ENCODE measurements at places on chromosomes 13 and 19.

- no peak for DNase-seq
These were observed 238.0 kb downstream of the VWA8 start for GRCh38 chr13:41722684-41723535.

GRCh38 chr13:35769812-35770211, 293.3 kb upstream of the MAB21L1 start:
- no peak for DNase-seq

DNA sequence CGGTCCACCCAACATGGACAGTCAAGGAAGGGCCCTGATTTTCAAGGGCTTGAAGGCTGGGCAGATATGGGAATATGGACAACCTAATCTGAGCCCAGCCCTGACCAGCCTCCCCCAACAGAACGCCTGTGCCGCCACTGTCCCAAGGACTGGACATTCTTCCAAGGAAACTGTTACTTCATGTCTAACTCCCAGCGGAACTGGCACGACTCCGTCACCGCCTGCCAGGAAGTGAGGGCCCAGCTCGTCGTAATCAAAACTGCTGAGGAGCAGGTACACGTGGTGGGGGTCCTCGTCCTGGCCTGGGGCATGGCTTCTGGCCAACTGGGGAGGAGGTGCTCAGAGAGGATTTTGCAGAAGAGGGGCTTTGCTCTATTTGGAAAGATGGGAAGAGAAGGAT, 3.5 kb downstream of the CLEC4M start:
- DNase-seq: no peak

GRCh38 chr19:13499692-13500091, 6.6 kb downstream of the CACNA1A start:
- no peak for DNase-seq

GRCh38 chr13:46982856-46983582, 86.2 kb upstream of the HTR2A start:
- no peak for DNase-seq

GRCh38 chr19:18322318-18322758, 538 bp downstream of the LSM4 start:
- DNase-seq: no peak

- DNase-seq: no peak
These were observed 1674.5 kb upstream of the SLC10A2 start for GRCh38 chr13:104740641-104741222.

GRCh38 chr13:28423010-28423409, 71.9 kb downstream of the FLT1 start:
- no peak for DNase-seq

DNA sequence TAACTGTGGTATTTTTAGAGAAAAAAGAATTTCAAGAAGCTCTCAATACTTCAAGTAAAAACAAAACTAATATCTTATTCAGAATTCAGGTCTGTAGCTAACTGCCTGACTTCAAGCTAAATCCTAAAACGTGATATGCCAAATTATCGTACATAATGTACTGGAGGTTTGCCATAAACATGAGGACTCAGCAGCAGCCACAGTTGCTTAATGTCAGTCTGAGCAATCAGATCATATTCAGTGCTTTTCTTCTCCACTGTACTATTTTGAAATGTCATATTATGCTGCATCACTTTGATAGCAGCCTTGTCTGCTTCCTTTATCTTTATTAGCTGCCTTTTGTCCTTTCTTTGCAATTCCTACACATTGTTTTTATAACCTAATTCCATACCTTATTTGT, 265.1 kb upstream of the EDNRB start:
- no peak for DNase-seq

- no peak for DNase-seq
These were observed 1.1 kb downstream of the GALP start for GRCh38 chr19:56176881-56177280.

GRCh38 chr13:19984430-19985218, 26.1 kb downstream of the ZMYM2 start:
- no peak for DNase-seq

DNA sequence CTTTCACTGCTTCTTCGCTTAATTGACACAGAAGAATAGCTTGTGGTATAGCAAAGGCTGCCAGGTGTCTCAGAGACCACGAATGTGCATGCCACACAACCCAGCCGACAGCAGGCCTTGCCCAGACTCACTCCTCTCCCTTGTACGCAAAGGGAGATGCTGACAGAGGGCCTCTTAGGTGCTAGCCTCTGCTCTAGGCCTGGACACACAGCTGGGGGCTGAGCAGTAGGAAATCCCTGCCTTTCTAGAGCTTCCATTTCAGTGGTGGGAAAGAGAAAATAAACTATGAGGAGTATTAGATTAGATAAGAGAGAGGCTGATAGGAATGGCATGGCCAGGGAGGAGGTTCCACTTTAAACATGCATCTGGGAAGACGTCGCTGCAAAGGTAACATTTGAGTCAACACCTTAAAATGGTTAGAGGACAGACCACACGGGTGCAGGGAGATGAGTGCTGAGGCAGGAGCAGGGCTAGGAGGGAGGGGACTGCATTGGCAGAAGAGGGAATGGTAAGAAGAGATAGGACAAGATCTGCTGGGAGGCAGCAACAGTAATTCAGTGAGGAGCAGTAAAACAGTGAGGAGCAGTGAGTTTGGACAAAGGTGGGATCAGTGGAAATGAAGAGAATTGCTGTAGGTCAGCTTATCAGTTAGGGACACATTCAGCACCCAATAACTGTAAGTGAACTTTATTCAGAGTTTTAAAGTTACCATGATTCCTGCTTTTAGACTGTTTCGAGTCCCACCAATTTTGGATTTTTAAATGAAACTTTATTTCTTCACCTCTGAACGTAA, 100.0 kb downstream of the RNF17 start:
- DNase-seq: no peak

DNA sequence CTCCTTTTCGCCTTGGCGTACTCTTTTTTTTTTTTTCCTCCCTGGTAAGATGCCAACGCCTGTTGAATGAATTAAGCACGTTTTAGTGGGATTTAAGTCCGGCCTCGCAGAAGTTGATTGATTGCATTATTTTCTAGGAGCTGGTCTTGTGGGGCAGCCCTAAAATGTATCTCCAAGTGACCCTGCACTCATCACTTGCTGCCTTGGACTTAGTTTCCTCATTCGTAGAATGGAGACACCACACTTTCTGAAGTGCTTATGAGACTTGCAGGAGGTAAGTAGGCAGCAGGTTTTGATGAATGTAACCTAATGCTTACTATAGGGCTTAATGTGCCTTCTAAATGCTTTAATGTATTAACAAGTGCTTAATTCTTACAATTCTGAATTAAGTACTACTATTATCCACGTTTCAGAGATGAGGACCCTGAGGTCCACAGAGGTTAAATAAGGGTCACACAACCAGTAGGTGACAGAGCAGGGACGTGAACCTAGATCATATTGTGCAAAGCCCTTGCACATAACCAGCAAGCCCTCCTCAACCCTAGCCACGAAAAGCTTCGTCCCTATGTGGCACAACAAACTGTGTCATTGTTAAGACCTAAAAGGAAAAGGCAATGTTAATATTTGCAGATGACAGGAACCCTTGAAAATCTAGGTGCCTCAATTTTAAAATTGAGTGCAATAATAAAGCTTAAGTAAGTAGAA, 514 bp upstream of the ARGLU1 start:
- DNase-seq: no peak

- DNase-seq: no peak
These were observed 109.2 kb downstream of the SGCG start for GRCh38 chr13:23289917-23290357.

GRCh38 chr13:31131470-31131961, 30.2 kb downstream of the HSPH1 start:
- DNase-seq: no peak

GRCh38 chr19:30316560-30317106, 55.6 kb upstream of the ZNF536 start:
- no peak for DNase-seq

DNA sequence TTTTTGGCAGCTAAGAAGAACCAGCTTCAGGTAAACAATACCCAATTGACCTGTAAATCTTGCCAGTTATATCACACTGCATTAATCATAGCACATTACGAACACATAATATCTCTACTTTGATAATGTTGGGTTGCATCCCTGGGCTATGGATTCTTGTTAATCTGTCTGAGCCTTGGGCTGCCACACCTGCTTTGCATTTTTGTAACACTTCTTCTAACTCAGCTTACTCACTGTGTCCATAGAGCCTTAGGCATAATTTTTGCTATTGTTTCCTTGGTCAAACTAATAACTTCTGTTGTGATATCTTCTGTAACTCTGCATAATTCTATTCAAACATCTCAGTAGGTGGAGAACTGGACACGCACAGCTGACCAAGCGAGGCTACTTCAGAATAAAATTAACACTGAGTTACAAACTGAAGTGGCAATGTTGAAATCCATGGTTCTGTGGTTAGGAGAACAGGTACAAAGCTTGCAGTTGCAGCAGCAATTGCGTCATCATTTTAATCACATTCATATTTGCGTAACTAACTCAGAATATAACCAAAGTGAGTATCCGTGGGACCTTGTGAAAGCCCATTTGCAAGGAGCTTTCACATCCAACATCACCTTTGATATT, 6.4 kb downstream of the ZNF350 start:
- DNase-seq: no peak

DNA sequence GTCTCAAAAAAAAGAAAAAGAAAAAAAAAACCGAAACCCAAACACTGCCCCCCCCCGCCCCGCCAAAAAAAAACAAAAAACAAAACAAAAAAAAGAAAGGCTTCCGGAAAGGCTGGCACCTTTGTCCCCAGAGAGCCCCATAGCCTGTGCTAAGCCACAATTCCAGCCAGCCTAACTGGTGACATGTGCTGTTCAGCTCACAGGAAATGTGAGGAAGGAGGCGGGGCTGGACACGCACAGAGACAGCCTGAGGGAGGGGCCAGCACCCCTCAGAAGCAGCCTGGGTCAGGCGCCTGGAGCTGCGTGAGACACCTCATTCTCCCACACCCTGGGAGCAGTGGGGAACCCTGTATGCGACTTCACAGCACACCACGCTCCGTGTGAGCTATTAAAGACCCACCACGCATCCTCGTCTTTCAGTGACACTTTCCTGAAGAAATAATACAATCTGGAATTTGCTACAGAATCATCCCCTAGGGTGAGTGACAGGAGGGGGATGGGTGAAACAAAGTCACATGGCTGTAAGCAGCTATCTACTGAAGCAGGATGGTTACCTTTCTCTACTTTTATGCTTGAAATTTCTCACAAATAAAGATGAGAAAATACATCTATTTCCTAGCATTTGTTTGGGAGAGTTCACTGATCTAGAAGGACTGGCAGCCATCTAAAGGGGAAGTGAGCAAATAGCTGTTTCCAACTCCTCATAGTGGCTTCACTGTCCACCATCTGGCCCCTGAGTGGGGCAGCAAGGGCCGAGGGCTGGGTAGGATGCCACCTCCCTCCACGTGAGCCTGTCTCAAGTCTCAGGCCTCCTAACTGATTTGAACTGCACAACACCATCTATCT, 12.3 kb upstream of the SLC35E1 start:
- DNase-seq: peak; percentile 71

DNA sequence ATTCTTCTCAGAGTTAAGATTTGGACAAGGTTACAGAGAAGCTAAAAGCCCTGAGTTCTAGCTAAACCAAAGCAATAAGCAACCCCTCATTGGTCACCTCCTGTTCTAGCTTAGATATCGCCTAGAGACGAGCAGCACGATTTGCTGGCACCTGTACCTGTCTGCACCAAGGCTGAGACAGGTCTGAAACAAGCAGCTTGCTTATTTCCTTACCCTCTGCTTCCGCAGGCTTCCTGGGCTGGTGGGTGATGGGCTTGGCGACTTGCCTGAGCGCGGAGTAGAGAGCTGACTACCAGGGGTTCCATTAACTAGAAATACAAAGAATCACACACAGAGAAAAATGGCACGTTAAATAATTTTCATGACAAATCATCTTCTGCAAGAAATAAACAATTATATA, 276.9 kb downstream of the DCLK1 start:
- no peak for DNase-seq

GRCh38 chr13:40402931-40403431, 263.5 kb downstream of the FOXO1 start:
- DNase-seq: no peak

DNA sequence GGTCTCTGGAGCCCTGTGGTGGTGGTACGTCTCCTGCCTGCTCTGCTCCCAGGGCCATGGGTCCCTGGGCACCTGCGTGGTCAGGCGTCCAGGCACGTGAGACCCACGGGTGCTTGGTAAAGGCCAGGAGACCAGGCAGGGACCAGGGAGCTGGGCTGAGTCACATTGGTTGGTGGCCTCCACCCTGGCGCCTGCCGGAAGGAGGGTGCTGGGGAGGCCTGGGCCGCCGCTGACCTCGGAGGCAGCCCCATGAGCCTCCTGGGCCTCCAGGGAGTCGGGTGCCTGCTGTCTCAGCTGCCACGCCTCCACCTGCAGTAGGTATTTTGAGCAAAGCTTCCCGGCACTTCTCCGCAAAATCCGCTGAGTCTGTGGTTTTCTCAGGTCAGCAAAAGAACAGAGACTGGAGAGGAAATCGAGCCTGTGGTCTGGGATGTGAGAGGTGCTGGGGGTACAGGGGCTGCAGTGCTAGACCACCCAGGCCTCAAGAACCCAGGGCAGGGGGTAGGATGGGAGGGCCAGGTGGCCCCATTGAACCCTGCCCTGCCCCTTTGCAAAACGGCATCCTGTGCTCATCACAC, 3.6 kb upstream of the PLK5 start:
- no peak for DNase-seq

DNA sequence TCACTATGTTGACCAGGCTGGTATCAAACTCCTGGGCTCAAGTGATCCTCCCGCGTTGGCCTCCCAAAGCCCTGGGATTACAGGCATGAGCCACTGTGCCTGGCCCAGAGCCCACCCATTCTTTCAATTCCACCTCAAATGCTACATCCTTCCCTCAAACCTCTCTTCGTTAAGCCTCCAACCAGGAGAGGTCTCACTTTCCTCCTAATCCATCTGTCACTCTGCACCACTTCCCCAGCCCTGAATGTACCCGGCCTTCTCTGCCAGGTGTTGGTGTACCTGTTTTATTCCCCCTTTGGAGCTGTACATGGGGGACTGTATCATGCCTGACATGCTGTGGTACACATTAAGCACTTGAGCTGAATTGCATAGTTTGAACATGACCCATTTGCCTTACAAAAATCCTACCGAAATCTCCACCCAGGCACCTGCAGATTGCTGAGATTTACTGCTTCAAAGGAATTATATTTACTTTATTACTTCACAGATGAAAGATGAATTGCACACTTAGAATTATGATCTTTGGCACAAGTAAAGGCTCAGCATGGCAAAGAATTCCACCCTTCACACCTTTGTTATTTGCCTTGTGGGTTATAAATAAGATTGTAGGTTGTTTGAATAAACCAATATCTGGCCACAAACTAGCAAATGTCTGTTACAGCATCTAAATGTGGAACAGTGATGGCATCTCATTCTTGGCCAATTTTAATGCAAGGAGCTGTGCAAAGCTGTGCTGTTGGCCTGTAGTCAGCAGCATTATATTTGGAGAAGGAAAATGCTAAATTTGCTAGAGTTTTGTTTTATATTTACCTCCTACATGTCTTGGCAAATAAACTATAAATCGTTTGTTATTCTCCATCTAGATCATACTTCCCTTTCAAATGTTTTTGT, 15.6 kb upstream of the WASF3 start:
- no peak for DNase-seq

GRCh38 chr19:8158411-8159074, 9.2 kb upstream of the FBN3 start:
- DNase-seq: peak; percentile 26

Data from stimulated activated CD4-positive, alpha-beta T cell treated with anti-CD3 and anti-CD28 coated beads, Interleukin-1b, Interleukin-23, amount 100 ng/mL, for 4 hours (primary cell).